NCI-H510A (cell line): ENCODE measurements at places on chromosomes 5 and 9.

DNA sequence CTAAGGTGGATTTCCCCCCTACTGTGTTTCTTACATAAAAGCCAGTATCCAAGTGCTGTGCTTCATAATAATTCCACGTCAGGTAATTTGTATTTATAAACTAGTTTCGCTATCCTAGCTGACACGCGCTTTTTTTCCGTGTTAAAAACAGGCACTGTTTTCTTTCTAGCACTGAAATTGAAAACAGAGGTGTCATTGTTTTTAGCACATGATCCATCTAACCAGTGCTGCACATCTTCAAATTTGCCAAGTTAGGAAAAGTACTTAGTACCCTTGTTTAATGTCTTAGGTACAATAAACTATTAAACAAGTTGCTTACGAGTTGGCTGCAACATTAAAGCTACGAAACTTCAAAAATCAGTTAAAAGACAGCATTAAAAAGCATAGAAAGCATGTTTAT, 49.9 kb downstream of the JMY start:
- DNase-seq, result no peak

- no peak for DNase-seq
Observed at GRCh38 chr5:126846344-126846743, 69.4 kb downstream of the LMNB1 start.

GRCh38 chr5:81827500-81827899, 76.6 kb upstream of the SSBP2 start:
- DNase-seq, result no peak

- no peak for DNase-seq
Observed at GRCh38 chr9:129930743-129931142, 95.5 kb downstream of the USP20 start.

- DNase-seq, result no peak
Observed at GRCh38 chr9:132155568-132155895, 6.3 kb upstream of the NTNG2 start.

DNA sequence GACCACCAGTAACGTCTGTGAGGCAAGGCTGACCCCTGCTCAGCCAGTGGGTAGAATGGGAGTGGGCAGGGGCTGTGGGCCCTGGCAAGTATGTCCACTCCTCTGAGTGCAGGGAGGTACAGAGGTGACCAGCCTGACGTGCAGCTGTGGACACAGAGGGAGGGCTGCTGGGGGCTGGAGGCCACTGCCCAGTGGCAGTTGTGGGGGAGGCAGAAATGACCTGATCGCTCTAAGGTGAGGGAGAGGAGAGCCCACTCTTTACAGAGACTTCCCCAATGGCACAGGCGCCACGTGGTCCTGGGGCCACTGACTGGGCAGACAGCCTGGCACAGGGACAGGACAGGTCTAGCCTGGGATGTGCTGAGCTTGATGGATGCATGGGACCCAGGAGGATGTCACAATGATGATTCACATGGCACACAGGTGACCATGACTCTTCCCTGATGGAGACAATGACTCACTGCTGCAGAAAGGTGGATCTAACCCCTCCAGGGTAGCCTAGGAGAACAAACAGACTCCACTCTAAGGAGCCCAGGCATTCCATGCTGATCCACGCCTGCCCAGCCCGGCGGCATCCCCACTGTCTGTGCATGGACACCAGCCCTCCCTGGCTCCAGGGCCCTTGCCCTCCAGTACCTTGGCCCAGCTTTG, 7.7 kb downstream of the LPCAT1 start:
- no peak for DNase-seq

DNA sequence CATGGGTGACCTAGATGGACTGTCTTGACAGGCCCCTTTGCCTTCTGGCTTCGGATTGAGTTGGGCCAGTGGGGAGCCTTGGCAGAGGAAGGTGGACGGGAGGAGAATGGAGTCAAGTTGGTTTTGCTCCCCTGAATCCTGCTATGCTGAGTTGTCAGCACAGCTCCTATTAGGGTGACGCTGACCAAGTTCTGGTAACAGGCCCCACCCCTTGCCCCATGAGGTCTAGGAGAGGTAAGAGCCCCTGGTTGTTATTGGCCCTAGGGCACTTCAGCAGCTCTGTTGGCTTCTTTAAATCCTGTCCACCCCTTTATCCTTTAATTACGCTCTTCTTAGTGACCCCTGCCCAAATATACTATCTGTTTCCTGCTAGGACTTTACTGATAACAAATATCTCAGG, 39.4 kb upstream of the KIF2A start:
- no peak for DNase-seq

DNA sequence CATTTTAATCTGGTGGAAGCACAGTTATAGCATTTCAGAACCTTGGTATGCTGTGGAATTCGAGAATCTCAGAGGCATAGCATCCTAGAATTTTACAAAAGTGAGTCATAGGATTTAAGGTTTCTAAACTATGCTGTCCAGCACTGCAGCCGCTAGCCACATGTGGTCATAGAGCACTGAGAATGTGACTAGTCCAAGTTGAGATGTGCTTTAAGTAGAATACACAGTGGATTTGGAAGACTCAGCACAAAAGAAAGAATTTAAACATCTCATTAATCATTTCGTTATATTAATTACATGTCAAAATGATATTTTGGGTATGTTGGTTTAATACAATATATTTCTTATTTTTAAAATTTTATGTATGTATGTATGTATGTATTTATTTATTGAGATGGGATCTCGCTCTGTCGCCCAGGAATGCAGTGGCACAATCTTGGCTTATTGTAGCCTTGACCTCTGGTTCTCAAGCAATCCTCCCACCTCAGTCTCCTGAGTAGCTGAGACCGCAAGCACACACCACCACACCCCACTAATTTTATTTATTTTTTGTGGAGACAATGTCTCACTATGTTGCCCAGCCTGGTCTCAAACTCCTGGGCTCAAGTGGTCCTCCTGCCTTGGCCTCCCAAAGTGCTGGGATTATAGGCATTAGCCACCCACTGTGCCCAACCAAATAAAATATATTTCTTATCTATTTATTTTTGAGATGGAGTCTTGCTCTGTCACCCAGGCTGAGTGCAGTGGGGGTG, 20.4 kb upstream of the RPS14 start:
- DNase-seq, result no peak

DNA sequence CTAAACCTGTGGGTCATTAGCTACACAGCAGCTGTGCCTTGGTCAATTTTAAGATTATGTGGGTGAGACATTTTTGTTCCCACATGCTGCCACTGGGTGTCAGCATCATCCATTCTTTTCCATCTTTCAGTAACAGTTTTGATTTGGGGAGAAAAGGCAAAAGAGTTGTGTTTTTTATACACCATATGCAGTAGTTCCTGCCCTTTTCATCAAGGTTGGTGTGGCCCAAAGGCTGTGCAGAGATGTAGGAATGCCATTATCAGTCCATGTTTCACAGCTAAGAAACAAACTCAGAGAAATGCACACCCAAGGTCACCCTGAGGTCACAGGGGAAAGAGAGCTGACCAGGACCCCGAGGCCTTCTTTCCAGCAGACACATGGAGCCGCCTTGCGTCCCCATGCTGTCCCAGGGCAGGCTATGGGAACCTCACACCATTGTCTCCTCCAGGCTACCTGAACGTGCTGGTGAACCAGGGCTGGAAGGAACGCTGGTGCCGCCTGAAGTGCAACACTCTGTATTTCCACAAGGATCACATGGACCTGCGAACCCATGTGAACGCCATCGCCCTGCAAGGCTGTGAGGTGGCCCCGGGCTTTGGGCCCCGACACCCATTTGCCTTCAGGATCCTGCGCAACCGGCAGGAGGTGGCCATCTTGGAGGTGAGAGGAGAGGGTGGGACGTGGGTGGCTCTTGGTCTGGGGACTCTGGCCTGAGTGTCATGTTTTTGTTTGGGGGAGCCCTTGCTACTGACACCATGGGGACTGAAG, 27.8 kb upstream of the GRPEL2 start:
- DNase-seq, result no peak
